ENCODE measurements at places on chromosomes 5 and 9.

- no peak for DNase-seq
These were observed 10.9 kb downstream of the HK3 start for GRCh38 chr5:176888016-176888864.

GRCh38 chr5:160542281-160542680, 120.6 kb downstream of the PTTG1 start:
- DNase-seq: no peak

DNA sequence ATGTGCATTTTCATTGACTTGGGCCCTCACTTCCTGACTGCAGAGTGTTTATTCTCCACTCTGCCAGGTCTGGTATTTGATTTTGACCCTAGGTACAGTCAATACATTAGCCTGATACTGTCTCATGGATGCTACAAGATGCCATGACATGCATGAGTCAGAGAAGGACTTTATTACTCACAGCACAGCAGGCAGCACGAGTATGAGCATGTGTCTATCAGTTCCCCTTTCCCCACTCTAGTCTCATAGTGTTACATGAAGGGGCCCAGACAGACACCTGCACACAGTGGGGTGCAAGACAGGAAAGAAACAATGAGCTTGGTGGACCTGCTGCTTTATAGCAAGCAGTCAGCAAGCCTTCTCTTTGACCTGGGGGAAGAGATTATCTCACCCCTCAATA, 19.6 kb downstream of the ITGA2 start:
- no peak for DNase-seq

DNA sequence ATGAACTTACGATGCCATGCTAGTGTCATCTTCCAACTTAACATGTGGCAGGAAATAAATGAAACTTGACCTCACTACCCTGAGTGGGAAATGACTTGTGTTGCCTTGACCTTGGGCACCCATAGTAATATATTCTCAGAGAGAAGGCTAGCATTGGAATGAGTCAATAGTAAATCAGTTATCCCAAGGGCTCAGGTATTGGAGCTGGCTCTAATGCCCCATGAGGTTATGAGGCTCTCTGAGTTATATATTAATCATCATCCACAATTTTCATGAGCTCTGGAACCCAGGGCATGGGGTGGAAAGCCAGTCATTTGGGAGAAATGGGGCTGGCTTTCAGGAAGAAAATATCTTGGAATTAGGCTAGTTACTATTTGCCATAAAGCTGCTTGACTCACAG, 42.4 kb upstream of the SMIM32 start:
- DNase-seq: no peak

- peak; percentile 53 for DNase-seq
These were observed 14.8 kb upstream of the CEMIP2 start for GRCh38 chr9:71783120-71783523.

- DNase-seq: no peak
These were observed 164.3 kb upstream of the OTULINL start for GRCh38 chr5:14417276-14417730.

DNA sequence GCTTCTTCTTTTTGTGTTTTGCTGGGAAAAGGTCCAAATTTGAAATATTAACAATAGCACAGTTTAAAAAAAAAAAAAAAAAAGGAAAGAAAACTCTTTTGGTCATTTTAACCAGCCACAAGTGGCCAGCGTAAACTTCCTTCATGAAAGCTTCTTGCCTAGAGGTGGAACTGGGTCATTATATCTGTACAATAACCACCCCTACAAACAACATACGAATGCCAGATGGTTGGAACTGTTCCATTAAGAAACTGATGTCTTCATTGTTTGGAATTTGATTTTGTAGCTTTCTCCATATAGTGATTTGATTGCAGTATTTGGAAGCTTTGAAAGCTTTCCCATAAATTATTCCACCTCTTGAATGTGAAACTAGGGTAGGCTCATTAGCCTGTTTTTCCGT, 18.3 kb upstream of the LPAR1 start:
- no peak for DNase-seq

DNA sequence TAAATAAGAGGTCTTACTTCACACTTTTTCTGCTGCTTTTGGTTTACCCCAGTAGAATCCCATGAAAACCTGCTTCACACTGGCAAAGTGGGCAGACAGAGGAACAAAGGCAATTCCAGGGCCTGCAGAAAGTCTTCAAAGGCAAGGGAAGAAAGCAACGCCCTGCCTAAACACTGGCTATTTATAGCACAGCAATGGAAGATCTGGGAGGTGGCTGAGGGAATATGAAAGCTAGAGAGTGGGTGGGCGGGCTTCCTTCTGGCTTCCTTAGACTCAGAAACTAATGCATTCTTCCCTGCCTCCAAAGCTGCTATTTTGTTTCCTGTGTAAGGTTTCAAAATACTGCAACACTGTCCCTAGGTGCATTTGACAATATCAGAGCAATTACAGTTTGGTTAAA, 46.8 kb downstream of the ELAVL2 start:
- DNase-seq: no peak

DNA sequence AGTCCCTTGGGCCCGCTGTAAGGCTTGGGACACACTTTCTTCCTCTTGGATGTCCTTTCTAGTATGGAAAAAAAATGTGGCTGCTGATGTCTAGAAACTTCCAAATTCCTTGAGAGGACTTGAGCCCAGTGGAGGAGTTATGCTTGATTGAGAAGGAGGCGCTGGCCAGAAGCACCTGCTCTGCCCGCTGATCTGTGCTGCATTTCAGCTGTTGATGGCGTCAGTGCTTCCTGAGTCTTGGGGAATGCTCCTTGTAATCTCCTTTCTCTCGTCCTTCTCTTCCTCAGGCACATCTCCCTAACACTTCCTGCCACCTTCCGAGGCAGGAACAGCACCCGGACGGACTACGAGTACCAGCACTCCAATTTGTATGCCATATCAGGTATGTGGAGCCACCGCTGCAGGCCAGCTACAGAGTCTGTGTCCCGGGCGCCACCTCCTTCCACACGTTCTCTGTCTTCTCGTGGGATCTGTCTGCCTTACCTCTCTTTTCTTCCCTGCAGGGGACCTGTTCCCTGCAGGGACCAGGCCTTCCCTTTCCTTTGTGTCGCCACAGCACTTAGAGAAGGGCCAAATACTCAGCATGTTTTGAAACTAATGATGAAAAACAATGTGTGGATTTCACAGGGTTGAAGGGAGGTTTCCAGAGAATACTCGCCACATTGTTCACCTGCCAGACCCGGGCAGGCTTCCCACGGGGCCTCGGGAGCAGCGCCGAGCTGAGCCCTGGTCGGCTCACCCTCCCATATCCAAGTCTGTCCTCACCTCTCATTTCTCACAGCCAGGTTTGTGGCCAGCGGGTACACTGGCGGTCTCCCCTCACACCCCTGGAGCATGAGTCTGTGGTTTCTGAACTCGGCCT, 95.2 kb downstream of the MVB12B start:
- no peak for DNase-seq

- no peak for DNase-seq
These were observed 125.8 kb downstream of the CDH6 start for GRCh38 chr5:31319335-31319734.

DNA sequence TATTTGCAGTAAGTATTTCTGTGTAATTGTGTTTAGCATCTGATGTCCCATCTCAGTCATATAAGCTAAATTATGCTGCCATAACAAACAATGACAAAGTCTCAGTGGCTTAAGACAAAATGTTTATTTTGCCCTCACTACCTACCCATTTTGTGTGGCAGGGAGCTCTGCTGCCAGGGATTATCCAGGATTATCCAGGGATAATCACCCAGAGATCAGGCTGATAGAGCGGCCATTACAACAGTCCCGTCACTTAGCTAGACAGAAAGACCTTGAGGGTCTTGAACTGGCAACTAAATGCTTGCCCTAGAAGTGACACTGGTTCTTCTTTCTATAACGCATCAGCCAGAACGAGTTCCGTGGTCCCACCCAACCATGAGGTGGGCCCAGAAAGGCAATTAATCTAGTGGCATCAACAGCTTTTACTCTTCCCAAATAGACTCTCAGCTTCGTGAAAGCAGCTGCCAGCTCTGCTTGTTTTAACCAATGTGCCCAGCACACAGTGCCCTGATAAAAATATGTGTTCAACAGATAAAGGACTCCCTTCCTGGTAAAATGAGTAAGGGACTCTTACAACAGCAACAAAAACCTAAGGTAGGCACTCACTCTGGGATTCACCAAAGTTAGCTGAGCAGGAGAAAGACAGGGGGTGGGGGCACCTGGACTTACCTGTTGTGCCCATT, 22.8 kb downstream of the CCDC69 start:
- DNase-seq: no peak

DNA sequence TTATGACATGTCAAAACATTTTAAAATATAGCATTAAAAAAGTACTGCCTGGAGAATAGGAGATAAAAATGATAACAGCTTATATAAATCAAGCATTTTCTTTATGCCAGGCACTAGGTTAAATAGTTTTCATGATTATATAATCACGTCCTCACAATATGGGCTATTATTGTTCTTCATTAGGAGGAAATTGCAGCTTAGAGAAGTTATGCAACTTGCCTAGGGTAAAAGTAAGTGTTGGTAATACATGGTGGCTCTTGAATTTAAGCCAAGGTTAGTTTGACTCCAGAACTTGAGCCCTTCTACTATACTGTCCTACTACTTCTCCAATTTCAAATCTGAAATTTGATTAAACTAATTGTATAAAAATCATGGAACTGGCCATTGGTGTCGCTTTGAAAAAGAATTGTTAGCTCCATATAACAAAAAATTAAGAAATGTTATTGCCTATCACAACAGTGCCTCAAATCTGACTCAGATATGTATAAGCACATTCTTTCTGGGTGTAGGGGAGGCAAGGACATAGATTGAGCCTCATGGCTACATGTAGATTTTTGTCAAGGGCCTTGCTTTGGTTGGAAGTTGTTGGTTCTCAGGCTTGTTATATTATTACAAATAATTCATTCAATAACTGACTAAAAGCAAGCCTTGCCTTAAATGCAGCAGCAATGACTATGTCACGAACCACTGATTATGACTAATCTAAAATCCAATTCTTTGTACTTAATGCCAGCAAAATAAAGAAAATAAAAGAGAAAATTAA, 223.5 kb upstream of the DAB2 start:
- no peak for DNase-seq

- no peak for DNase-seq
These were observed 1.1 kb downstream of the CFAP90 start for GRCh38 chr5:7849681-7850394.

GRCh38 chr5:120576588-120576987, 112.5 kb downstream of the PRR16 start:
- no peak for DNase-seq

All from stimulated activated CD4-positive, alpha-beta T cell treated with anti-CD3 and anti-CD28 coated beads, Interleukin-1b, Interleukin-23, amount 100 ng/mL, for 1 hour (primary cell).